ENCODE measurements at places on chromosomes 11 and 22.

DNA sequence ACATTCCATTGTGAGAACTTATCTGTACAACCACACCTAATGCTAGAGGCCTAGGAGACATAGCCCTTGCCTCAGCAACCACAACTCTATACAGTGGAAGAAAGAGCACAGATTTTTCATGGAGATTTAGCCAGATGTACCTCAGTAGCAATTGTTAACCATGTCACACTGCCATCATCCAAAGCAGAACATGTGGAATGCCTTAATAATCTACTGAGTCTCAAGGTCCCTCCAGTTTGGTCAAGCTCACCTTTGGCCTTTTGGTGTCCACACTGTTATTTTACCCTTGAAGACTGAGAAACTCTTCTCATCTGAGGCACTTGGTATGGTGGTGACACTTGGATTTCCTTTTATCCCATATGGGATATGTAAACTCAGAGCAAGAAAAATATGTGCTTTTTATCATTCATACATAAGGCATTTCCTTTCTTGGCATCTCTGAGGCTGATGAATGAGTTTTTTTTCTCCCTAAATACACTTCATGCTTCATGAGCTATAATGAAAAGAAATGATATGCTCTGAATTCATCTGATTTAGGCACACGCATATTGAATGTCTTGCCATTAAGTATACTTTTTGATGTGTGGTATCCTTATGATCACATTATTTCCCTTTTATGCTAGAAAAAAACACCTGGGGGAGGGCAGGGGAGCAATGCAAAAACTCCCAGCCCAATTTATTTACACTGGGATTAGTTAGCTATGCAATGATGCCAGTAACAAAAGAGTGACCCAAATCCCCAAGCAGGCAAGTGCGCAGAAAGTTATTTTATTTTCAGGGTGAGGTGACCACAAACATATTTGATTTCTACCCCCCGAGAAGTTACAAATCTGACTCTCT, 63.3 kb upstream of the ME3 start:
- no peak for DNase-seq

- DNase-seq, result no peak
Measured at GRCh38 chr11:119052163-119052814, 4.7 kb downstream of the HYOU1 start.

DNA sequence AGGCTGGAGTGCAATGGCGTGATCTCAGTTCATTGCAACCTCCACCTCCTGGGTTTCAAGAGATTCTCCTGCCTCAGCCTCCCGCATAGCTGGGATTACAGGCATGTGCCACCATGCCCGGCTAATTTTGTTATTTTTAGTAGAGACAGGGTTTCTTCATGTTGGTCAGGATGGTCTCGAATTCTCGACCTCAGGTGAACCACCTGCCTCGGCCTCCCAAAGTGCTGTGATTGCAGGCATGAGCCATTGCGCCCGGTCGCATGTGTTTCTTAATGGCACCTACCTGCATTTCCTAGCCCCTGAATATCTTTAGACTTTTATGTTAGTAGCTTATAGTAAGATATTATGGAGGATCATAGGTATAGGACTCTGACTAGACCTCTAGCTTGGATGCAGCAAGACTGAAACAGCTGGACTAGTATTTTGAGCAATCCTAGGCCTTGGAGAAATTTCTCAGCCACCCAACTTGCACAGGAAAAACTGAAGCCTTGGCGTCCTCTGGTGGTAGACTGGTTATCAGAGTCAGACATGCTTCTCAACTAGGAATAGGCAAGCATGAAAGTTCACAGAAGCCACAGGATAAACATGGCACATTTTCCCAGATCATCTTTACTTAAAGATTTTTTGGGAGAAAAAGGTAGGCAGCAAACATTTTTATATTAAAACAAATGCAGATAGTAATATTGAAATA, 22.7 kb upstream of the C1QTNF4 start:
- no peak for DNase-seq

GRCh38 chr11:126231725-126232459, 20.3 kb downstream of the FAM118B start:
- DNase-seq, result no peak
